ENCODE measurements at places on chromosomes 16 and 17. TPM values are rescaled to one million over a fixed set of nuclear protein-coding genes. Genes with fewer than 3 reads are reported as not detected.

DNA sequence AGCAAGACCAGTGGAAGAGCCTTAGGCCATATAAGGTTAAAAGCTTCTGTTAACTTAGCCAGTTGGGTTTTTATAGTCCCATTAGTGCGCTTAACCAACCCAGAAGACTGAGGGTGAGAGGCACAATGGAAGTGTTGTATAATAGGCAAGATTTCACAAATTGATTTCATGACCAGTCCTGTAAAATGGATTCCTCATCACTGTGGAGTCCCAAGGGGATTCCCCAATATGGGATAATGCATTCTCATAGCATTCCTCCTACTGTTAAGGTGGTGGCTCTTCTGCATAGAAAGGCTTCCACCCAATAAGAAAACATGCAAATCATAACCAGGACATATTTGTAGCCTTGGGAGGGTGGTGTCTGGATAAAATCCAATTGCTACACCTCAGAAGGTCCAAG is 22.1 kb upstream of the B4GALNT2 start:
- no peak for DNase-seq

DNA sequence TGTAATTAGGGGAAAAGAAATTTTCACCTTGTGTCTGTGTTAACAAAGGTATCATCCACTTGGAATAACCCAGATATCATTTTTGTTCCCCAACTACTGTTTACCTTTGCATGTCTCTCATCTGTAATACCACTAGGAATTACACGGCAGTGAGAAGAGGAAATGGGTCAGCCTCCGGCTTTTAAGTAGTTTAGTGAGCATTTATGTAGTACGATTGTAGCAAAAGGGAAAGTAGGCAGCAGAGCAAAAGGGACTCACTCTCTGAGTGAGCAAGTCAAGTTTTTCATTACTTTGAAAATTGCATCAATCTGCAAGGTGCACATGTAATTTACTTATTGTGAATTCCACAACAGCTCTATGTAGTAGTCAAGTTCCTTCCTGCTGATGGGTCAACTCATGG is 11.2 kb downstream of the PHF12 start:
- DNase-seq, result no peak

GRCh38 chr16:85991425-85991824 is 92.5 kb downstream of the IRF8 start:
- no peak for DNase-seq

DNA sequence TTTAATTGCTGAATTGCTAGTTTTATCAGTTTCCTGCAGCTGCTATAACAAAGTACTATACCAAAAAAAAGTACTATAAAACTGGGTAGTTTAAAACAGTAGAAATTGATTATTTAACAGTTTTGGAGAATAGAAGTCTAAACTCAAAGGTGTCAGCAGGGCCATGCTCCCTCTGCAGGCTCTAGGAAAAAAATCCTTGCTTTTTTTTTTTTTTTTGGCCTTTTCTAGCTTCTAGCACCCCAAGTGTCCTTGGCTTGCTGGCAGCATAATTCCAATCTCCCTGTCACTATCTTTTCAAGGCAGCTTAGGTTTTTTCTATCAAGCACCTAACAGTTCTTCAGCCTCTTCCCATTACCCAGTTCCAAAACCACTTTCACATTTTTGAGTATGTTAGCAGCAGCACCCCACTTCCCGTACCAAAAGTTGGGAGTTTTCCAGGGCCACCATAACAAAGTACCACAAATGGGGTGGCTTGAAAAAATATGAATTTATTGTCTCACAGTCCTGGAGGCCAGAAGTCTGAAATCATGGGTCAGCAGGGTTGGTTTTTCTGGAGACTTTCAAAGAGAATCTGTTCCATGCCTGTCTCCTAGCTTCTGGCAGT is 37.4 kb downstream of the BPTF start:
- no peak for DNase-seq

DNA sequence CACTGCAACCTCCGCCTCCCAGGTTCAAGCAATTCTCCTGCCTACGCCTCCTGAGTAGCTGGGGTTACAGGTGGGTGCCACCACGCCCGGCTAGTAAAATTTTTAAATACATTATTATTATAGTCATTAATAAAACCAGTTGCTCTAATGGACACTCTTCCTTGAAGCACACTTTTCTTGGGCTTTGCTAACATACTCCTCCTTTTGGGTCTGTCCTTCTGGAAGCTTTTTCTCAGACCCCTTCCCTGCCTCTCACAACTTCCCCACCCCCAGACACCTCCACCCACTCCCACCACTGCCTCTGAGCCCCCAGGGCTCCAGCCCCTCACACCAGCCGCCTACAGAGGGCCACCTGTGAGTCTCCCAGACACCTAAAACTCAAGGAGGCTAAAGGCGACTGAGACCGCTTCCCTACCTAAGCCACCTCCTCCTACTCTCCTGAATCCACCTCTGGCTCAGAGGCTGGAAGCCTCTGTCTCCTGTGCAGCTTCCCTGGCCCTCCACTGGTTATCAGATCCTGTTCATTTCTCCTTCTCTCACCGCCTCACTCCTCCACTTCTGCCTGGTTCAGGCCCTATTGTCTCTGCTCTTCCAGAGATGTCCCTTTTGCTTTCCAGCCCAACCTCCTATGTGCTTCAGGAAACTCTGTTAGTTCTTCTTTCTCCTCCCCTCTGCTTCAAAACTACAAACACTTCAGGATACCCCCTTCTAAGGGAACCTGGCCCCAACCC is 2.1 kb upstream of the CUEDC1 start:
- DNase-seq, result no peak

GRCh38 chr17:18377437-18378204 is at the start of gene EVPLL:
EVPLL (plus strand) TSS chr17:18377778; CDS start chr17:18380938, 3,160 bp downstream.
- DNase-seq, result no peak

DNA sequence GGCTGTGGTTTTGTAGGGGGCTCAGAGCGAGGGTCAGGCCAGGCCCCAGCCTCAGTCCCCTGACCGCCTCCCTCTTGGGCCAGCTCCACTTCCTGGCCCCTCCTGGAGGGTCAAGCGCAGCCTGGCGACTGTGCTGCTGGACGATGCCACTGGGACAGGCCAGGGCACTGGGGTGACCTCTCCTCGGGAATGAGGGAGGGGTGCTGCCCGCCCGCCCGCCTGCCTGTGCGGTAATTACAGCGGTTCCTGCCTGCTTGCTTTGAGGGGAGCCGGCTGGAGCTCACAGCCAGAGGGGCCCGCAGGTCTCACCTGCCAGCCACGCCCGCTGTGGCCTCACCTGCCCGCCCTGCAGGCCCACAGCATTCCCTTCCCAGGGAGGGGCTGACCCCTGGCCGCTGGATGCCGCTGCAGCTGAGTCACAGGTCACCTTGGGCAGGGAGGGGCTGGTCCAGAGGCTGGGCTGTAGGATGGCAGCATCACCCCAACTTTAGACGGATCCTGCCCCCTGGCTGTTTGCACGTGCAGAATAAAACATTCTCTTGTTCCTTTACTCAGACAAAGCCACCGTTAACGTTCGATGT is 76.7 kb upstream of the CBX4 start:
- peak; percentile 66 for DNase-seq

GRCh38 chr17:82083533-82084359 is 14.3 kb downstream of the FASN start:
- no peak for DNase-seq

SRSF1 gene
- total RNA-seq, result 402 TPM

DNA sequence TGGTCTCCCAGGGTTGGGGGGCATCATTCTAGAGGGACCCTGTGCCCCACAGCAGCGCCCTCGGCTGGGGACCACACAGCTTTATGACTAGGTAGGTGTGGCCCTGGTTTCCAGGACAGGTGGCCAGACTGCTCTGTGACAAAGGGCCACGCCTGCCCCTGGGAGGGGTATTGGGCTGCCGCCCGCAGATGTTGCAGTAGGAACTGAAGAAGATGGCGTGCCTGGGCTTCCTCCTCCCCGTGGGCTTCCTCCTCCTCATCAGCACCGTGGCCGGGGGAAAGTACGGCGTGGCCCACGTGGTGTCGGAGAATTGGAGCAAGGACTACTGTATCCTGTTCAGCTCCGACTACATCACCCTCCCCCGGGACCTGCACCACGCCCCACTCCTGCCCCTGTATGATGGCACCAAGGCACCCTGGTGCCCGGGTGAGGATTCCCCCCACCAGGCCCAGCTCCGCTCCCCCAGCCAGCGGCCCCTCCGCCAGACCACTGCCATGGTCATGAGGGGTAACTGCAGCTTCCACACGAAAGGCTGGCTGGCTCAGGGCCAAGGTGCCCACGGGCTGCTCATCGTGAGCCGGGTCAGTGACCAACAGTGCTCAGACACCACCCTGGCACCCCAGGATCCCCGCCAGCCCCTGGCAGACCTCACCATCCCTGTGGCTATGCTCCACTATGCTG is at the start of gene SPPL2C:
Gene SPPL2C, plus strand, starts transcription at position 187 of the 681 bp plus-strand sequence. Its CDS starts 26 bp downstream, at position 213.
- no peak for DNase-seq

GRCh38 chr17:66443166-66443565 is 140.8 kb downstream of the PRKCA start:
- DNase-seq, result no peak

DNA sequence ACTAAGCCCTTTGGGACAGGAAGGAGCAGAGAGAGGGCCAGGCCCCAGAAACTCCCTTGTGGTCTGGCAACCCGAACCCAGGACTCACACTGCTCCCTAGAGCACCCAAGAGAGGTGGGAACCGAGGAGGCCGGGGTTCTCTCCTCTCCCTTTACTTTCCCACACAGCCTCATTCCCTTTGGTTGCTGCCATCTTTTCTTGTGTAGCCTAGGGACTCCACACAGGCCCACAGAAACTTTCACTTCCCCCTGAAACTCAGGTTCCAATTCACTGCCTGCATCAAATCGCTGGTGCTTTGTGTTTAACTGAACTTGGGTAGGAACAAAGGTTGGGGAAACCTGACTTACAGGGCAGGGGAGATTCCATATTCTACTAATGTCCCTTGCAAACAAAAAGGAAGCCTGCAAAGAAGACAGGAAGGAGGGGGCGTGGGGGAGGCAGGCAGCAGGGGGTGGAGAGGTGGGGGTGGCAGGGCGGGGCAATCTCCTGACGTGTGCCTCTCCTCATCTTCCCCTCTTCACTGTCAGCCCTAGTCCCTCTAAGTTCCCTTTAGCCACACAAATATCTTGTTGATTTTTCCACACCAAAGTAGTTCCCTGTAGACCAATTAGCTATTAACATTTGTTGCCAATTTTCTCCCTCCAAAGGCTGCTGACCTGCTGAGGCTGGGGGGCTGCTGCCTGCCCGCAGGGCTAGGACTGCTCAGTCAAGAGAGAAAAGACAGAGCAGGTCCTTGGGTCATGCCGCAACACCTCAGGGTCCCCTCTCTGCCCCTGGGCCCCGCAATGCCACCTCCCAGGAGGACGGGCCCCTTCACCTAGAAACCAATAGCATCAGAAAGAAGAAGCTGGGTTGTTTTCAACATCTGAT is 8.0 kb downstream of the ST3GAL2 start:
- DNase-seq, result no peak

- no peak for DNase-seq
These were observed 40.7 kb upstream of the ANKFY1 start for GRCh38 chr17:4304417-4305027.

DNA sequence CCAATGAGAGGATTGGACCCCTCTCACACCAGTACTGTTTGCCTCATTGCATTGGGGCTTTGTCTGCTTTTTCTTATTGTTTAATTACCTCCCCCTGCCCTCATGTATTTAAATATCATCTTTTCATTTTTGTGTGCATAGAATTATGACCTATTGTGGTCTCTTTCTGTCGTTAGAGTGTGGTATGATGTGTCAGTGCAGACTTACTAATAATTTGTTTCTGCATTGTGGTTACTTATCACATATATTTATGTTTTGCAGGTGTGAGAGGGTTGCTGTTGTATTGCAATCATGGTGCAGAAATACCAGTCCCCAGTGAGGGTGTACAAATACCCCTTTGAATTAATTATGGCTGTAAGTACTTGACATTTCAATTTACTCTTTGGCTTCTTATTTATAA is 2.5 kb downstream of the SEC14L1 start:
- DNase-seq, result no peak

TP53TG3 gene
- not detected for total RNA-seq

DNA sequence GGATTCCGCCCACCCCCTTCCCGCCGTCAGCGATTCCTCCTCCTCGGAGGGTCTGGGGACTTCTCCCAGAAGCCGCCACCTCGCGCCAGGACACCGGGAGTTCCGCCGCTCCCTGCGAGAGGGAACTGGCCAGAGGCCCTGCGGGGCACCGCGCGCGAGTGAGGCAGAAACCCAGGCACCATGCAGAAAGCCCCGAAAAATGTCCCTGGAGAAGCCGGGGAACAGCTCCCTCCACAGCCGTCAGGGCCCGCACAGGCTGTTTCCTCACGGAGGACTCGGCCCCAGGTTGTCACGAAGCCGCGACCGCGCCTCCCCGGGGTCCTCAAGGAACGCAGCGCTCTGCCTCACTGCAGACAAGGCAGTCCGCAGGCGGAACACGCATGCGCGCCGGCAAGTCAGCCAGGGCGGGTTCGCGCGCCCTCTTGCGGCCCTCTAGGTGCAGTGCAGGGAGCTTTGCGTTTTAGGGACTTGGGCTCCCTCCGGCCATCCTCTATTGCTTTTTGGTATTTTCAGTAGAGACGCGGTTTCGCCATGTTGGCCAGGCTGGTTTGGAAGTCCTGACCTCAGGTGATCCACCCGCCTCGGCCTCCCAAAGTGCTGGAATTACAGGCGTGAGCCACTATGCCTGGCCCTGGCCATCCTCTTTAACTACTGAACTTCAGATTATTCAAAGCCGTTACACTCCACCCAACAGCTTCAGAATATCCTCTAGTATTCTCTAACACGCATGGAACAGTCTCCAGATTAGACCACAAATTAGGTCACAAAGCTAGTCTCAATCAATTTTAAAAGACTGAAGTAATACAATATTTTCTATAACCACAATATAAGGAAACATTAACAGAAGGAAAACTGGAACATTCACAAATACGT is 20.3 kb upstream of the ZNF287 start:
- peak; percentile 74 for DNase-seq

GRCh38 chr17:72349491-72349995 is 228.7 kb downstream of the SOX9 start:
- DNase-seq, result no peak

DNA sequence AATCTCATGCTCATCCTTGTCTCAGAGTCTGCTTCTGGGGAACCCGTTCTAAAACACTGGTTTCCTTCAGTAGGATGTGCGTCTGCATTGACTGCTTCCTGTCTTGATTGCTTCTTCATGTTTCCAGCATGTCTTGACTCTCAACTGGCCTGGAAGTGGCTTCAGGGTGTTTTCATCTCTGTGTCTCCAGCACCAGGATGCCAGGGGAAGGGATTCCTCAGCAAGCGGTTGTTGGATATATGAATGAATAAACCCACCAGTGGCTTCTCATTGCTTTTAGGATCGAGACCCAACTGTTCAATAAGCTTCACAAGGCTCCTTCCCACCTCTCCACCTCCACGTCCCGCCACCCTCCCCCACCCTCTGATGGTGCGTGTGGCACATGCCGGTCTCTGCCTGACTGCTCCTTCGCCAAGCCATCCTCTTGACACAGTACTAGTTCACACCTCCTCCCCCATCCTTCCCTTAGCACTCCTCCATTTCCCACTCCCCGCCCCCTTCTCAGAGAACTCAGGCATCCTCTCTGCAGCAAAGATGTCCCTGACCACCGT is 14.1 kb upstream of the TNS4 start:
- DNase-seq, result no peak

- DNase-seq, result no peak
These were observed 640 bp upstream of the NAGLU start for GRCh38 chr17:42535155-42536047.

DNA sequence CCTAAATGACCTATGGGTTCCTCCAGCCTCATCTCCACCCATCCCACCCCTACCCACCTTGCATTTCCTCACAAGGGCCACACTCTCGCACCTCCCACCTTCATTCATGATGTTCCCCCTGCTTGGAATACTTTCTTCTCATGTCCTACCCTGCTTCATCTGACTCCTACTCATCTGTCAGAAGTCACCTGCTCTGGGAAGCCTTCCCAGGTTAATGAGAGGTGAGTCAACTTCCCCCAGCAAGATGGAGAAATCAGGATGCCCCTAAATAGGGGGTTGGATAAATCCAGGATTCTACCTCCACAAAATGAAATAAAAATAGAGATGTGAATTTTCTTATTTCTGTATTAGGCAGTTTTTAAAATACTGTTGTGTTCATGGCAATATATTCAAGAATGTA is 51.0 kb upstream of the WSB1 start:
- no peak for DNase-seq
